NCI-H446 (cell line): ENCODE measurements at places on chromosomes 7 and 10.

DNA sequence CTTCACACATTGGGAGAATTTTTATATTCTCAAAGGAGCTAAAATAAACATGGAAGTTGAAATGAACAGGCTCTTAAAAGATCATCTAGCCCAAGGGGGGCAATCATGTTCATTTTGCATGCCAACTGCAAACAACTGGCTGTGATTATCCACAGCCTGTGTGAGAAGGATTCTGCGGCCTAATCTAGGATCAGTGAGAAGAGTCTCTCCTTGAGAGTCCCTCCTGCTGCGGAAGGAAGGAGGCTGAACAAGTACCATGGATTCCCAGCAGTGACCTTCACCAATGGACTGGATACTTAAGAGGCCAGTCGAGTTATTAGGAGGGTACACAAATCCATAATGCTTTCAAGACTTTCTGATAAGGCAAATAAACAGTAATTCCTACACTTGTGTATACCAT, 76.7 kb downstream of the IGF2BP3 start:
- no peak for DNase-seq

DNA sequence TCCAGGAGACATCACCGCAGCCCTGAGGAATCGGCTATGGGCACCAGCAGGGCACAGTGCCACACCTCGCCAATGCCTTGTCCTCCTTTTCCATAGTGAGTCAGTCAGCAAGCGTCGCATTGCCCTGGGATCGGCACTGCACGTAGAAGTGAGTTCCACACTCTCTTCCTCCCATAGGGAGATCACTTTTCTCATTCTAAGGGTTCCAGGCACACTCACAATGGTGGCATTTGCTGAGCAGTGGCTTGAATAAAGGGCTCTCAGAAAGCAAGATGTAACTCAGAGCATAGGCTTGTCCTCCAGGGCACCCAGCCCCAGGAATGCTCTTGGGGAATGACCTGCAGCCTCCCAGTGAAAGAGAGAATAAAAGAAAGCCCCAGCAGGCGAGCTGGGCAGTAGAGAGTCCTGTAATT, 1.1 kb upstream of the VIM start:
- DNase-seq: no peak

DNA sequence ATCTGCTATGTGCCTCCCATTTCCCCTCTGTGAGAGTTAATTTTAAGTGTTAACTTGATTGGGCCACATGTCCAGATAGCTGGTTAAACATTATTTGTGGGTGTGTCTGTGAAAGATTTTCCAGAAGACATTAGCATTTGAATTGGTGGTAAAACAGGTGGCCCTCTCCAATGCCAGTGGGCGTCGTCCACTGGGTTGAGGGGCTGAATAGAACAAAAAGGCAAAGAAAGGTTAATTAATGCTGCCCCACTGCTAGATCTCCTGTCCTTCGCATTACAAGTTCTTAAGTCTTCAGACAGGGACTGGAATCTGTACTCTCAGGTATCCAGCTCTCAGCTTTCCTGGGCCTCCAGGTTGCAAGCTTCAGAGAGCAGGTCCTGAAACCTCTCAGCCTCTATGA, 1160.9 kb upstream of the LRRN3 start:
- DNase-seq: no peak

GRCh38 chr10:52359441-52359840, 45.4 kb downstream of the DKK1 start:
- no peak for DNase-seq

DNA sequence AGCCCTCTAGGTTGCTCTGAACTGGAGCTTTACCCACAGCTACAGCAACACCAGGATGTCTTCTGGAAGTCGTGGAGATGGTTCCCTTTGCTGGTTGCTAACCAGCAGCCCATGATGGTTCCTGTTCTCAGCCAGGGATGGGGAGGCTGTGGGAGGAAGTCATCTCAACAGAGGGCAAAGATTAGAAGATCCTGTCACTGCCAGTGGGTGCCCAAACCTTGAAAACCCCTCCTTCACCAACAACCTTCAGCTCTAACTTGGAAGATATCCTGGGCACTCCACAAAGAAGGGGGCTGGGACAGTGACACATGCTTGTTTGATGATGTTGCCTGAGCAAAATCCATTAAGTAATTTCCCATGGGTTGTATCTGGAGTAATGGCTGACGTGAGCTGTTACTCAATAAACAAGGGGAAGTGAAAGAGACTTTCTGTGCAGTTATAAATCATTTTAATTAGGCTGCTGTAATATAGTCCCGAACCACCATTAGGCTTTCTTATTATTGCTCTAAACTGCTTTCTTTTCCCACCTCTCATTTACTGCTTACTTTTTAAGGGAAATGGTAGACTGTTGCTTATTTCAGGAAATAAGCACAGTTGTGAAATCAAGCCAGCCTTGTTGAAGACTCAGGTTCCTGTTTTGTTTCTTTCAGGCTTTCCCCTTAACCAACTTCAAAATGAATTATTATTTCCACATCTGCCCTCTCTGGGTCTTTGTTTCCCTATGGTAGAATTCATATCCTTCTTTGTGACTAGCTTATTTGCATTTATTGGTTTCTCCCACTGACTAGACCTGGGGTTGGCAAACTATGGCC, 124.8 kb downstream of the PPP1R17 start:
- no peak for DNase-seq

DNA sequence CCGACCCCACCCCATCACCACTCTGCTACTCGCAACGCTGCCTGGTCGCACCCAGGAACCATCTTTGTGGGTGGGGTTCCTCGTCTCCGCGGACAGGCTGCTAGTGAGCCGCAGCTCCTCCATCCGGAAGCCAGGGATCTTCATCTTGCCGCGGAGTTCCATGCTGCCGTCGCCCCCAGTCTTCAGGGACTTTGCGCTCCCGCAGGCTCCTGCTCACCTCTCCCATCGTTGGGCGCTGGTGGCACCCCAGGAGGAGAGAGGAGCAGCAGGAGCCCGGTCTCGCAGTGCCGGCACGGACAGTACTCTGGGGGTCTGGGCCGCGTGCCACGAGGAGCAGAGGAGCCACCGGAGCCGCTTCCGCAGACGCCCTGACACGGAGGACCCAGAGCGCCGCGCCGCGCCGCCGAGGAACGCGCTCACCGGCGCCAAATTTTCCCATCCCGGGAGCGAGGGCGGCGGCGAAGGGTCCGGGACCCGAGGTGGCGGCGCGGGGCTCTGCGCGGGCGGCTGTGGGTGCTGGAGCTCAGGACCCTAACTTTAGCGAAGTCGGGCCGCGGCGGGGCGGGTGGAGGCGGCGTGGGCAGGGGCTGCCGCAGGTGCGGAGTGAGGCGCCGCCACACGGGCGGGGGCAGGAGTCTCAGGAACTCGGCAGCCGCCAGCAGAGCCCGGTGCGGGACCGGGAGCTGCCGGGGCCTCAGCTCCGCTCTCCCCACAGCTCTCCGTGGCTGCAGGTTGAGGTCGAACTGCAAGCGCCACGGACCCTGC, 750.1 kb upstream of the SORCS1 start:
- no peak for DNase-seq

DNA sequence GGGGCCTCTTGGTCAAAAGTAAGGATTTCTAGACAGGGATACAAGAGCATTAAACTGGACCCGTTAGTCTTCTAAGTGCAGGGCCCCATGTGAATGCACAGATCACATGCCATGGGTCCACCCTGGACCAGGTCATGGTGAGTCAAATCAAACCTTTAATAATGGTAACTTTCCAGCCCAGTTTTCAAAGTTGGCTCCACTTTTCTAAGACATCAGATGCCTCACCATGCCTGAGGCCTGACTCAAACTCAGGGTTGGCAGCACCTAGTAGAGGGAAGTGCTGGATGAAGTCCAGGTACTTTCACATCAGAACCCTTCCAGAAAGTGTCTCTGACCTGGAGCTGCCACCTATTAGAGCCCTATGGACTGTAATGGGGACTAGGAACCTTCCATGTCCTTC, 9.7 kb upstream of the SMIM30 start:
- DNase-seq: no peak

GRCh38 chr7:52764492-52765169, 270.8 kb upstream of the POM121L12 start:
- DNase-seq: no peak

- no peak for DNase-seq
These were observed 55.8 kb downstream of the CLRN3 start for GRCh38 chr10:127836966-127837365.

GRCh38 chr7:16422103-16422435, 731 bp upstream of the CRPPA start:
- DNase-seq: no peak

DNA sequence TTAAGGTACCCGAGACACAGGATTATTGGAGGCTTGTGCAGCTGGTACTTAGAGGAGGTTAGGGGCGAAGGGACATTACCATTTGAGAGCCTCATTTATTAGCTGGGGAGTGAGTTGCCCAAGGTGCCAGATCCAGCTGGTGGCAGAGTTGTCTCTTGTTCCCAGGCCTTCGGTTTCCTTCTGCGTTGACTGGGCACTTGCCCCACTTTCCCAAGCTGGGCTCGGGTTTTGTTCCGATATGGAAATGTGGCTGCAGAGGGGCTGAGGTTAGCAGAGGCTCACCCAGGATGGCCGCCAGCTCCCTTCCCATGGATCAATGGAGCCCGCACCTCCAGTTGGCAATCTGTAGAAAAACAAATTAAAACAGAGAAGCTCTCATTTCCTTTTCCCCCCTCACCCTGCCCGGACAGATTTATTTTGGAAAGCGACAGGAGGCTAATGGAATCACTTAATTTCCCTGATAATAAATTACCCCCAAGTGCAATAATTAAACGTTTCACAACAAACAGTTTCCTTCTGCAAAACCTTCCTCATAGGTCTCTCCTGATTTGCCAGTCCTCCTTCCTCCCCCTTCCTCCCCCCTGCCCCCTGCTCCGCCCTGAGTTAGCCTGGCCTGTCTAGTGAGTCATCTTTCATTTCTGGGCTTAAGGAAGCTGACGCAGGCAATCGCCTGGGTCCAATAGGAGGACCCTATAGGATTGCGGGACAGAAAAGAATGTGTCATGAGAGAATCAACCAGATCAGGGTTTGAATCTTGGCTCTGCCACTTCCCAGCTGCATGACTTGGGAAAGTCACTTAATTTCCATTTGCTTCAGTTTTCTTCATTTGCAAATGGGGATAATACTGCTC, 51.7 kb downstream of the ADRA2A start:
- peak; percentile 63 for DNase-seq

DNA sequence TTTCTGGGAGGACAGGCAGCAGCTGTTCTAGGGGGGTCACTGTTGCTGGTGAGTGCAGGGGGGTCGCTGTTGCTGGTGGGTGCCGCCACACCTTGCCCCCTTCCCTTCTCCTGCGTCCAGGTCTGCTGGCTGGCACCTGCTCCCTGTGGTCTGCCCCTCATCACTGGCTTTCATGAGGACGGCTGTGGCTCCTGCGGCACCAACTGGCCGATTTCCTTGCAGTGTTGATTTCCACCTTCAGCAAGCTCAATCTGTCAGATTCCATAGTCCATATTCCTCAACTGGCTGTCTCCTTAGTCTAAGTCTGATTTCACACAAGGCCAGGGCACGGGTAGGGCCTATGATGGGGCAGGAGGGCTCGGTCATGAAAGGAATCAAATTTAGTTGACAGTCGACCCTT, 23.4 kb upstream of the GRB10 start:
- no peak for DNase-seq

DNA sequence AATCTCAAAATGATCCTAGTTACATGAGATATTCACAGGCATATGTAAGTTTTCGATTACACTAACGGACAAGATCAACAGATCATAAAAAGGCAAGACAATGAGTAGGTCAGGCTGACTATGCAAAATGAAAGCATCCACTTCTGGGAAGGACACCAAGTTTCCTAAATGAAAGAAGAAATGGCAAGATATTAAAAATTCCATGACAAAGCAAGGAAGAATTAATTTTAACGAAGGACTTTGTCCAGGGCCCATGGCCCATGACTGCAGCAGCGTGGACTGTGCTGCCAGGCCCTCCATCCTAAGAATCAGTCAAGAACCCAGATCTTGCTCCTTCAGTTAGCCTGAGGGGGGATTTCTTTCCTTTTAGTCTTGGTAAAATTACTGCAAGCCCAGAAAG, 182.4 kb upstream of the FRMD4A start:
- DNase-seq: no peak

- DNase-seq: no peak
These were observed 81.2 kb upstream of the OIT3 start for GRCh38 chr10:72812415-72812752.

DNA sequence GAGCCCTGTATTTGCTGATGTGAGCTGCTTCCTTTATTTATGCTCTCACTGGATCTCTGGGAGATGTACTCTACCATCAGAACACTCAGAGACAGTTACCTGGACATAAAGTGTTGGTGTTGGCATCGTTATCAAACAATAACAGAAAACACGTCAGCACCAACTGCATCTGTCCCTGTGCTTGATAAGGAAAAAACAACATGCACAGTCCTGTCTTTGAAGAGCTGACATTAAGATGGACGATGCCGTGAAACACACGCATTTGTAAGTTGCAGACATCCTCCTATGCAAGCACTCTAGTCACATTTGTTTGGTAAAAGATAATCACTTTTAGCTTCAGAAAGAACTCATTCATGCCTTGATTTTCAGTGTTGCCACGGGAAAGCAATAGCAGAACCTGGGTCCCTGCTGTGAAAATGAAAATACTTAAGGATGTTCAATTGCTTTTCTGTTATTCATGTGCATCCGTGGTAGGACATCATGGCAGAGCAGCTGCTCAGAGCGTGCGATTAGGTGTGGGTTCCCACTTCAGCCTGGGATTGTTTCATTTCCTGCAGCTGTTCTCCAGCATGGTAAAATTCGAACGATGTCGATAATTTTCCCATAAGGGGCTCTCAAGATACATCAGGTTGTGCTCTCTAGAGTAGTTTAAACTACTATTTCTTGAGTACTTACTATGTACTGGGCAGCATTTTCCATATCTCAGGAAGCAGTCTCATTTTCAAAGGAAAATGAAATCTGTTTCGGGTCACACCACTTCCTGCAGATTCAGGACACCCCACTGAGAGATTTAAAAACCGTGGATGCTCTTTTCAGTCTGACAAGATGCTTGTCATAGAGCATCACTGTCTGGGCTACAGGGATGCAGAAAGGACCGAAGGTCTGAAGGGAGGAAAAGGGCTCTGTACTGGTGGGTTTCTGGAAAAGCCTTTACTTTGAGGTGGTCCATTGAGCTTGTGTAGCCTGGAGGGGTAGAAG, 248.7 kb downstream of the CAMK1D start:
- no peak for DNase-seq
